Tongue (tissue), 3 donors: ENCODE measurements at places on chromosomes 2 and 18. TPM values are rescaled to one million over a fixed set of nuclear protein-coding genes. Genes with fewer than 3 reads are reported as not detected.

The TCF7L1 gene
- 11.1 TPM for total RNA-seq

DNA sequence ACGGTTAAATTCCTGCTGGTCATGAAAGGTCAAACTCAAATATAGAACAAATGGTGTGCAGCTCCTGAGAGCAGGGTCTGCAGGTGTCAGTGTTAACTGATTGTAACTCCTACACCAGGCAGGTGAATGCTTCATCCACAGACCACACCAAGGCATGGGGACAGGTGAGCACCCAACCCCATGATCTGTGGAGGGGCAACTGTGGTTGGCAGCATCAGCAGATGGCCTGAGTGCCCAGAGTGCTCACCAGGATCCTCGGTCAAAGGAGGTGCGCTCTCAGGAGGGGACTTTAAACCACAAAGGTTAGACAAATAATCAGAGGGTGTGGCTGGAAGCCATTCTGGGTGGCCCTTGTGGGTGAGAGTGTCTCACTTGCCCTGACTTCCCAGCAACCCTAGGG is 44.5 kb downstream of the PTGR3 start:
- no peak for DNase-seq

GRCh38 chr2:240585681-240586197 is 795 bp upstream of the CAPN10 start:
- DNase-seq, result no peak

- no peak for DNase-seq
Observed at GRCh38 chr2:30421026-30421603, 25.9 kb upstream of the LCLAT1 start.

The WDR12 gene
- 36.8 TPM for total RNA-seq

DNA sequence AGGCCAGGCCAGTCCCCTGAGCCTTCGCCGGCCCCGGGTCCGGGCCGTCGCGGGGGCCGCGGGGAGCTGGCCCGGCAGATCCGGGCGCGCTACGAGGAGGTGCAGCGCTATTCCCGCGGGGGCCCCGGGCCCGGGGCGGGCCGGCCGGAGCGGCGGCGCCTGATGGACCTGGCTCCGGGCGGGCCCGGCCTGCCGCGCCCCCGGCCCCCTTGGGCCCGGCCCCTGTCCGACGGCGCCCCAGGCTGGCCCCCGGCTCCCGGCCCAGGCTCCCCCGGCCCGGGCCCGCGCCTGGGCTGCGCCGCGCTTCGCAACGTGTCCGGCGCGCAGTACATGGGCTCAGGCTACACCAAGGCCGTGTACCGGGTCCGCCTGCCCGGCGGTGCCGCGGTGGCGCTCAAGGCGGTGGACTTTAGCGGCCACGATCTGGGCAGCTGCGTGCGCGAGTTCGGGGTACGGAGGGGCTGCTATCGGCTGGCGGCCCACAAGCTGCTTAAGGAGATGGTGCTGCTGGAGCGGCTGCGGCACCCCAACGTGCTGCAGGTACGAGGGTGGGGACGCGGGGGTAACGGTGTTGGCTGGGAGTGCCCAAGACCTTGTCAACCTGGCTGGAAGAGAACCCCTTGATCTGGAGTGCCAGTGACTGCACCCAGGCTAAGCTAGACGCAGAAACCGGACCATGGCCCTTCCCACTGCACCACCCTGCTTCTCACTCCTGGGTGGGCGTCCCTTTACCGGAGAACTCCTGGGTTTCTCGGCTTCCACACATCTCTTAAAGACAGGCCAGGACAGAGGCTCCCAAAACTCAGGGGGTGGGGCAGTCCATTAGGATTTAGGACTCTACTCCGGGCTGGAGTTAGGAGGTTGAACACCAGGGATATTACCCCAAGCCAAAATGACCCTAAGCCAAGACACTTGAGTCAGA is 739 bp downstream of the PKDCC start:
- DNase-seq, result peak; percentile 46

DNA sequence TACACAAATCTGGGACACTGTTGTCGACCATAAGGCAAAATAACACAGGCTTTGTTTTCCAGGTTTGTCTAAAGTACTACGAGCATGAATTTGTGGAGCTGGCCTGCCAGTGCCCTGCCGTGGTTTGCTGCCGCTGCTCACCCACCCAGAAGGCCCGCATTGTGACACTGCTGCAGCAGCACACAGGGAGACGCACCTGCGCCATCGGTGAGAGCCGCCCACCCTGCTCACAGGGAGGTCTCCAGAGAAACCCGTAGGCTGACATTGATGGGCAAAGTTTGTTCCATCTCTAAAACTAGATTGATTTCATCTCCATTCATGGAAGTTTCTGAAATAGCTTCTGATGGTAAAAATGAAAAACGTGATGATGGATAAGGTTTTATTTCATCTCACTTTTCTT is 50.4 kb upstream of the NFATC1 start:
- no peak for DNase-seq

- no peak for DNase-seq
Observed at GRCh38 chr2:72781480-72781879, 44.4 kb downstream of the EXOC6B start.

DNA sequence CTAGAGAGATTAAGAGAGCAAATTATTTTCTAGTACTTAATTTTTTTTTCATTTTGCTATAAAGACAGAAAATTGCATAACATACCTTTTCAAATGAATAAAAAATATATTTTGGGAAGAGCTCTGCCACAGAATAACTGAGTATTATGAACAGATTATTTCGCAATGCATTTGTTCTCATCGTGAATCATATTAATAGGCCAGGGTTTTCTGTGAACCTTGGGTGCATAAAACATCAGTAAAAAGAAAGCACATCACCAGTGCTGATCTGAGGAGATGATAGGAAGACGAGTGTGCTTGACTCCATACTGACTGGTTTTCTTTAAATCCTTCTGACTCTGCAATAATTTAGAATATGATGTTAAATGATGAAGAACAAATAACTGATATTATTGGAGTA is 409.1 kb downstream of the CPS1 start:
- DNase-seq, result no peak

The NEU2 gene
- total RNA-seq, result not detected

The DSG1 gene
- 17.2 TPM for total RNA-seq

DNA sequence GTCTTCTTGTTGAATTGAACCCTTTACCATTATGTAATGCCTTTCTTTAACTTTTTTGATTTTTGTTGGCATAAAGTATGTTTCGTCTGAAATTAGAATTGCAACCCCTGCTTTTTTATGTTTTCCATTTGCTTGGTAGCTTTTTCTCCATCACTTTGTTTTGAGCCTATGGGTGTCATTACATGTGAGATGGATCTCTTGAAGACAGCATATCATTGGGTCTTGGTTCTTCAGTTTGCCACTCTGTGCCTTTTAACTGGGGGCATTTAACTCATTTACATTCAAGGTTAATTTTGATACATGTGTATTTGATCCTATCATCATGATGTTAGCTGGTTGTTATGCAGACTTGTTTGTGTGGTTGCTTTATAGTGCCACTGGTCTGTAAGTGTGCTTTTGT is 489.4 kb upstream of the TNP1 start:
- no peak for DNase-seq

The MAPK4 gene
- total RNA-seq, result 5.2 TPM

- no peak for DNase-seq
Observed at GRCh38 chr2:202084265-202084664, 11.2 kb downstream of the KIAA2012 start.

The ANKRD30B gene
- not detected for total RNA-seq

DNA sequence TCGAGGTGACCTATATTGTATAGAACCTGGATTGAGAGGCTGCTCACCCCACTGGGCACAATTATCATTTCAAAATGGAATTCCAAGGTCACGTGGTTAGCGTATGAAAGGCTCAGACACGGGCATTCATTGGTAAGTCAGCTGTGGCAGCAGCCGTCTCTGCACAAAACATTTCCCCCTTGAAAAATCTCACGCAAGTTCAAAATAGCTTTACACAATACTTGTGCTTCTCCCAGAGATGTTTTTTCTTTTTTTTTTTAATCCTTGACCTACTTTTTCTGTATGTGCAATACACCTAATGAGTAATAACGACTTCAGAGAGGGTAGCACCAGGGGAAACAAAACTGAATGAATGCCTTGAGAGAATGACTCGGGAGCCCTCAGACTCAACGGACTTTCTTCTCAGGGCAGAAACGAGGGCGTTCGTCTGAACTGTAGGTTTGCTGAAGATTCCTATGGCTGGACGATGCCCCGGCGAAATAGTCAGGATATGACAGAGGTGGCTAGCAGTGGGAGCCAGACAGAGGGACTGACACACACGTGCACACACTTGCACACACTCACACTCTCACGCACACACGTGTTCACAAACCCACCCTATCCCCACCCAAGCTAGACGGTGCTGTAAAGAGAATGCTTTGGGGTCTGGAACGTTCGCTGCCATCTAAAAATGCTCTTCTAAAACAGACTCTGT is 77.8 kb downstream of the PDCL3 start:
- no peak for DNase-seq

DNA sequence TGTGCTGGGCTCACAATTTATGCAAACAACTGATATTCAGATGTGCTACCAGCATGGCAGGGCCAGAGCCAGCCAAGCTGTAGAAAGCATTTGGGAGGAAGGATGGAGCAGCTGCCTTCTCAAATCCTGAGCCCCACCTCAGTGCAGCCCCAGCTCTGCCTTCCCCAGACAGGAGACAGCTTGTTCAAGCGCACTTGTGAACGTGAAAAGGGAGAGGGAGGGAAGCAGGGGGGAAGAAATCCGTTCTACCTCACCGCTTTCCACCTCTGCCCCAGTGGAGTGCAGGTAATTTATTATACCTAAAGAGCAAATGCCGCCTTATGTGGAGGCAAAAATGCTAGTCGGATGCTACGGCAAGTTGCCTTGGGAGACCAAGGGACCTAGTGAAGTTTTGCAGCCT is 66.0 kb upstream of the SLC14A2 start:
- no peak for DNase-seq

GRCh38 chr2:70514612-70515055 is 39.0 kb downstream of the TGFA start:
- DNase-seq, result peak; percentile 73

- no peak for DNase-seq
Observed at GRCh38 chr2:219789476-219789875, 162.0 kb downstream of the SLC4A3 start.

- DNase-seq, result no peak
Observed at GRCh38 chr2:40457837-40458236, 5.9 kb upstream of the SLC8A1 start.

- no peak for DNase-seq
Observed at GRCh38 chr2:7026742-7027141, 109.5 kb downstream of the RNF144A start.

The LINC00305 gene
- not detected for total RNA-seq

The PCARE gene
- total RNA-seq, result 3.3 TPM

GRCh38 chr2:37391711-37392110 is 47.3 kb downstream of the QPCT start:
- DNase-seq, result no peak

GRCh38 chr2:164739966-164740365 is 101.7 kb downstream of the COBLL1 start:
- no peak for DNase-seq

DNA sequence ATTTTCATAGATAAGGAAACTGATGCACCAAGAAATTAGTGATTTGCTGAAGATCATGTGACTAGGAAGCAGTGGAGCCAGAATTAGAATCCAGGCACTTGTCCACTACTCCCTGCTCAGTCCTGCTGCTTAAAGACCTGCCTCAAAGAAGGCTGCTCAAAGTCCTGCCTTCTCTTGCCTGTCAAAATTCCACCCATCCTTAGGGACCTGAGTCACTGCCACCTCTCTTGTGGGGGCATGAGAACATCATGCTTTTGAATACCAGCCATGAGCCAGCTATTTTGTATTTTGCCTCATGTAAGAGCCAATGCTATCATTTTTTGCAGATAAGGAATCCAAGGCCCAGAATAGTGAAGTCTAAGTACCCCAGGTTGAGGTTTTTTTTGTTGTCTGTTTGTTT is 47.1 kb downstream of the DDX1 start:
- no peak for DNase-seq

DNA sequence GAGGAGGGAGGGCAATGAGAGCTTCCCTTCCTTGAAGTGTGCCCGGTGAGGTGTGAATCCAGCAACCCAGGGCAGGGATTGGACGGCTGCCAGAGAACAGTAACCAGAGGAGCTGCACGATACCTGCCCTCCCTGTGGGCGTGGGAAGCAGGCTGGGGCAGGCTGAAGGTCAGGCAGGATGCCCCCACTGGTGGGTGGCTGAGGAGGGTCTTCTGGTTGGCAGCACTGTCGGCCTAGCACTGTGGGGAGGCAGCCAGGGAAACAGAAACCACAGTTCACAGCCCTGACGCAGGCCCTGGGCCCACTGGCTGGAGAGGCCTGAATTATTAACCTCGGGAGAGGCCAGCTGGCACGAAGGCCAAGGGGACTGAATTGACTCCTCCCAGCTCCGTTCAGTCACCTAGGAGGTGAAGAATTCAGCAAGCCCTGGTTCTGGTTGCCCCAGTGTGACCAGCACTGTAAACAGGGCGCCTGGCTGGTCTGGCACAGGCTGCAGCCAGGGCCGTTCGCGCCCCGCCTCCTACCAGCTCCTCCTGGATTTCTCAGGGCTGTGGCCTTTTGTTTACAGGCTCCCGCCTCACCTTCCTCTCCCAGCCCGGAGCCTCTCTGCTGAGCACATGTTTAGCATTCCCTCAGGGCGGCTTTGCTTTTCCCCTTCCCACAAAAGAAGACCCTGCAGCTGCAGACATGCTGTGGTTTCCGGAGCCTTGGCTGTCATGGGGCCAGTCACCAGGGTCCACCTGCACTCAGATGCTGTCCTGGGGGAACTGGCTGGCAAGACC is 97.8 kb downstream of the B3GNT2 start:
- DNase-seq, result peak; percentile 21

DNA sequence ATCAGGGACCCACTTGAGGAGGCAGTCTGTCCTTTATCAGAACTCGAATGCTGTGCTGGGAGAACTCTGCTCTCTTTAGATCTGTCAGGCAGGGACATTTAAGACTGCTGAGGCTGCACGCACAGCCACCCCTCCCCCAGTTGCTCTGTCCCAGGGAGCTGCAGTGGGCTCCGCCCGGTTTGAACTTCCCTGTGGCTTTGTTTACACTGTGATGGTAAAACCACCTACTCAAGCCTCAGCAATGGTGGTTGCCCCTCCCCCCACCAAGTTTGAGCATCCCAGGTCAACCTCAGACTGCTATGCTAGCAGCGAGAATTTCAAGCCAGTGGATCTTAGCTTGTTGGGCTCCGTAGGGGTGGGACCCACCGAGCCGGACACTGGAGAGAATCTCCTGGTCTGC is 11.8 kb upstream of the LHCGR start:
- no peak for DNase-seq

DNA sequence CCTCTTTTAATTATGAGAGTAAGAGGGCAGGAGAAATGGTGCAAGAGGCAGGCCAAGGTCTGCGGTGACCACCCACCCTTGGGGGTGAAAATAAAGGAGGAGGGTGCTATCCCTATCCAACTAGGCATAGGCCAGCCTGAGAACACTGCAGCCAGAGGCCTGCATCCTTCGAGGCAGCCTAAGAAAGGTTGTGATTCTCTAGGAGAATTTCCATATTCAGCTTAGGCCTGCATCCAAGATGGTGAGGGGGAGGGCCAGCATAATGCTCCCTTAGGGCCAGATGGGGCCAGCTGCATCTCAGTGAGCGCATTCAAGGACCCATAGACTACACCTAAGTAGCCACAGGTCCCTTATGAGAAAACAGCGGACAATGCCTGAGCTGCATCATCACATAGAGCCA is 3.5 kb upstream of the UPP2 start:
- no peak for DNase-seq
